ENCODE measurements at places on chromosomes 3 and 15.

DNA sequence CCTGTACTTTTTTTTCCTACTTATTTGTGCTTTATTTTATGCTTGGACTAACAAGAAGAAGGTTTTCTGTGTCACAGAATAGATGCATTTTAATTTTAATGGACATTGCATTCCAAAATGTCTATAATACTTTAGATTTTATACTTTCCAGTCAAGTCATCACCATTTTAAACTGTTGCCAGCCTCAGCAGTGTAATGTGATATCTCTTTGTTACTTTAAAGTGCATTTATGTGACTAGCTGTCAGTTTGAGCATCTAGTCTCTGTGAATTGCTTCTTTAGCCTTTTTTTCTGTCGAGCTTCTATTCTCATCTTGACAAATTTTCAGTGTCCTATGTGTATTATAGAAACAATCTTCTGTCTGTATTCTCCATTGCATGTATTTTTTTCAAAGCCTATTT, 511.4 kb upstream of the CBLB start:
- no peak for DNase-seq

DNA sequence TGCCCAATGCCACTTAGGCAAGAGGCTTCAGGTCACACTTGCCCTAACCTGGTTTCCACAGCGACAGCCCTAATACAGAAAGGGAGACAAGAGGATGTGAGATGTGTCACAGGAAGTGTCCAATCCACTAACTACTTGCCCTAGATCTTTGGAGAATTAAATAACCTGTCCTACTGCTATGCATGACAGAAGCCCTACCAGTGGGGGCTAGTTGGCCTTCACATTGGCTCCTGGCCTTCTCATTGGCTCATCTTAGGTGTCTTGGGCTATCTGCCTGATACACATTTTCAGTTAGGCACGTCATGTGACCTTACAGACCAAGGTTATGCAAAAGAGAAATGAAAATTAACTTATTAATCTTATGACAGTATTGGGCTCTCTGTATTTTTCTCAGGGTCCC, 449.9 kb downstream of the FHIT start:
- no peak for DNase-seq

GRCh38 chr15:99954361-99955180, 221.3 kb upstream of the LYSMD4 start:
- no peak for DNase-seq

DNA sequence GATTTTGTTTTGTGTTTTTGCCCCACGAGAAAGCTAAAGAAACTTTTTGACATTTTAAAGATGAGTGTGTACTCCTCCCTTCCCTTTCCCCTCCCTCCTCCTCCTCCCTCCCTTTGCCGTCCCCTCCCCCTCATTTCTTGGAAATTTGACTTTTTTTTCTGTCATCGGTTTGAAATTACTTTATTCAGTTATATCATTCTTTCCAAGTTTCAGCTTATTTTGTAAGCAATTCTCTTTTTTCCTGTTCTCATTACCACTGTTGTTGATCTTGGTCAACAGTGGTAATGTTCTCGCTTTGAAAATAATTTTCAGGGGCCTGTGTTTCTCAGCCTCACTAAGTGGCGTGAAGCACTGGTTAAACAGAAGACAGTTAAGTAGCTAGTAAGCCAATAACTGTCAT, 178.4 kb downstream of the AKAP13 start:
- DNase-seq: no peak

- no peak for DNase-seq
Observed at GRCh38 chr15:51658664-51659063, 22.6 kb upstream of the SCG3 start.

DNA sequence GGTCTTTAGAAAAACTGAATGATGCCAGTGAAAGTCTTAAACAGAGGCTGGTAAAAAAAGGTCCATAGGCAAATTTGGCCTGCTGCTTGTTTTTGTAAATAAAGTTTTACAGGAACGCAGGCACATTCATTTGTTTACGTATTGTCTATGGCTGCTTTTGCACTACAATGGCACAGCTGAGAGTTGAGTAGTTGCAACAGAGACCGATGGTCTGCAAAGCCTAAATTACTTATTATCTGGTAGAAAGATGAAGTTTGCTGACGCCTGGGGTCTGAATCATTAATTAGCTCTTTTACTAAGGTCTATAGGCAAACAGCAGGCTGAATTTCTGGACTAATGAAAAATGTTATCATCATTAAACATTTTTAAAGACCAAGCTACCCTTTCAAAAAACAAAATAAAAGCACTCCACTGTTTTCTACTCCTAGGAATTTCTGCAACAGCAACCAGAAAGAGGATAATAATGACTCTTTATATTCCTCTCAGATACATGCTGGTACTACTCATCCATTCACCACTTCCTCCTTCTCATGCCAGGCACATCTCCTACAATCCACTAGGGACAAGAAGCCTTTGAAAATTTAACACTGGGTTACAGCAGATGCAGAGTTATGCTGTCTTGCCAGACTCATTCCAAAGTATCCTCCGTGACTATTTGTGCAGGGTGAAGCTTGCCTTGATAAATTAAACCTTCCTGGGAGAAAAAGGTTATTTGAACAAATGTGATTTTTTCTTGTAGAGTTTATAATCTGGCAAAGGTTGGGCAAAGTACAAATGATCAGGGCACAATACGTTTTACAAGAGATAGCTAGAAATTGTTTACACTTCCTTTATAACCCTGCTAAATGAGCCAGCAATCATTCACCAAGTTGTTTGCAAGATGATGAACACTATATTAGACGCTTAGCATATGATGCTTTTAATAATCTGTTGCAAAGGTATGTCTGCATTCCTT, 6.0 kb downstream of the GATM start:
- no peak for DNase-seq

DNA sequence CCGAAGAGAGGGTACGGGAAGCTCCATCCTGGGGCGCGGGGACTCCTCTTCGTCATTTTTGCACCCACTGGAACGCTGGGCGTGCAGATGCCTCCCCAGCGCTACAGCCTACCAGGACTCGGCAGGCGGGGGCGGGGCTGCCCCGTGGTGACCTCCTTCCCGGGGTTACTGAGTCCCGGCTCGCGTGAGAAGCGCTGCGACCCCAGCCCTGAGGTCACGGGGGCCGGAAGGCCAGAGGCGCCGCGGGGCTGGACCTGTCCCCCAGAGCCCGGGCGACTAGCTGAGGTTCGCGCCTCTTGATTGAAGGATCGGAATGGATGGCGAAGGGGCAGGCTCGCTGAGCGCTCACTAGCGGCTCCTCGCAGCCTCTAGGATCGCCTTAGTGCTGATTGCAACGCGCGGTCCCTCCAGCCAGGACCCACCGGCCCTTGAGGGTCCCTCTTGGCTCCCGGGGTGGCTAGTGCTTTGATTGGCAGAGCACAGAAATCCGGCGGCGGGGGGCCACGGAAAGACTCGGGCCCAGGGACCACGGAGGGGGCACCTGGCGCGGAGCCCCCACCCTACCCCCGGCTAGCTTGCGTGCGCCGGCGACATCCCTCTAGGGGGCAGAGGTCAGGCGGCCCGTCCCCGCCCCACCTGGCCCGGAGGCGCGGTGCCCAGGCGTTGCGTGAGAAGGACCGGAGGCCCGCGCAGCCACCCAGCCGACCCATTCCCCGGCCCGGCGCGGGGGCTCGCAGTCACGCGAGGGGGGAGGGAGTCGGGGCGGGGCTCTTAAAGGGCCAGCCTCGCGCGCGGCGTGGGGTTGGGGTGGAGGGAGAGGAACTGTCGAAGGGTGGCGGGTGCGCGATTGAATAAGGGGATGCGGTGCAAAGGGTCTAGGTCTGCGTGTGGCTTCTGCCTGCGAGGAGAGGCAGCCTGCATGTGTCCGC, 781 bp upstream of the CYP1A1 start:
- peak; percentile 48 for DNase-seq

DNA sequence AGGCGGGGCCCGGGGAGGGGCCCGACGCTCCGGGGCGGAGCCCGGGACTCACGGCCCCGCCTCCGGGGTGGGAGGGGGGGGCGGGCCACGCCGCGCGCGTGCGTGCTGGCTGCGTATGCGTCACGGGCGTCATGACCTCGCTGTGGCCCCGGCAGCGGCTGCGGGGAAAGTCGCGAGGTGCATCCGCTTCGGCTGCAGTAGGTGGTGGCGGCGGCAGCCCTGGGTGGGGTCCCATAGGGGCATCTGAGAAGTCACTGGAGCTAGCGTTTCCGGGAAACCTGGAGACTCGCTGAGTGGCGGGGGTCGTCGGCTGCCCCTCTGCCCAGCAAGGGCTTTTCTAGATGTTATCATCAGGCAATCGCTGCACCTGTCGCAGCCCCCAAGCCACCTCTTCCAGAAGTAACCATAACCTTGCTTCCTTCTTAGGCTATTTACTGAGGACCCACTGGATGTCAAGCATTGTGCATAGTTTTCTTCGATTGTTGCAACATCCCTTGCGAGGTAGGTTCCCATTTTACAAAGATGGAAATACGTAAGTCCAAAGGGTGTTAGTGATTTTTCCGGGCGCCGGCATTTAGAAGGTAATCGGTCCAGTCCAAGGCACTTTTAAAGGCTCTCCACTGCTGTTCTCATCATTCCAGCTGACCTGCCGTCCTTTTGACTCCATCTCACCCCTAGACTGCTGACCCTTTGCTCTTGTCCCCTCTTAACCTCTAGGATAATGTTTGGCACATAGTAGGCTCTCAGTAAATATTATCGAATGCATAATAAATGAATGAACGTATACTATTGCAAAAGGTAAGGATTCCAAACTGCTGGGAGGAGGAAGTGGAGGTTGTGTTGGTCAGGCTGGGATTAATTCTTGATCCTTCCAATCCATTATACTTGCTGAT, at the start of gene GDPGP1:
Gene GDPGP1 (plus strand): TSS at position 114 of the 893 bp plus-strand sequence. CDS start 6,700 bp downstream, outside the sequence.
- no peak for DNase-seq

- no peak for DNase-seq
Observed at GRCh38 chr3:177554895-177555759, 357.8 kb upstream of the TBL1XR1 start.

GRCh38 chr15:26358708-26359107, 414.2 kb downstream of the GABRB3 start:
- no peak for DNase-seq

DNA sequence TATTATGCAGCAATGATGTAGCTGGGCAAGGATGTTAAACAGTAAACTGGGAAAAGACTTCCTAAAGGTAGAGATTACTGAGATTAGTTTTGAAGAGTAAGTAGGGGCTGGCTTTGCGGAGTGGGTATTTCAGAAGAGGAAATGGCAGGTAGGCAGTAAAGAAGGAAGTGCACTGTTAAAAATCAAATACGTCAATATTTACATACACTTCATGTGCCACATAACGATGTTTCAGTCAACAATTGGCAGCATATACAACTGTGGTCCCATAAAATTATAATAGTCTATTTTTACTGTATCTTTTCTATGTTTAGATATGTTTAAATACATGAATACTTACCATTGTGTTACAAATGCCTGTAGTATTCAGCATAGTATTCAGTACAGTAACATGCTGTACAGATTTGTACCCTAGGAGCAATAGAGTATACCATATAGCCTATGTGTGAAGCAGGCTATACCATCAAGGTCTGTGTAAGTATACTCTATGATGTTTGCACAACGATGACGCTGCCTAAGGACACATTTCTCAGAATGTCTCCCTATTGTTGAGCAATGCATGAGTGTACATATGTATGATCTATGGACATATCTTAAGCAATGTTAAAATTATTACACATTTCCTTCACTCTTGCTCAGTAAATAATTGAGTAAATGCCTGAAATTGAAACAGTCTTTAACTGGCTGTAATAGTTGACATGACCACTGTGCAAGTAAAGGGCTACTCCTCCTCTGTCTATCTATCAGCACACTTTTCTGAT, 196.7 kb downstream of the ISL2 start:
- DNase-seq: no peak

DNA sequence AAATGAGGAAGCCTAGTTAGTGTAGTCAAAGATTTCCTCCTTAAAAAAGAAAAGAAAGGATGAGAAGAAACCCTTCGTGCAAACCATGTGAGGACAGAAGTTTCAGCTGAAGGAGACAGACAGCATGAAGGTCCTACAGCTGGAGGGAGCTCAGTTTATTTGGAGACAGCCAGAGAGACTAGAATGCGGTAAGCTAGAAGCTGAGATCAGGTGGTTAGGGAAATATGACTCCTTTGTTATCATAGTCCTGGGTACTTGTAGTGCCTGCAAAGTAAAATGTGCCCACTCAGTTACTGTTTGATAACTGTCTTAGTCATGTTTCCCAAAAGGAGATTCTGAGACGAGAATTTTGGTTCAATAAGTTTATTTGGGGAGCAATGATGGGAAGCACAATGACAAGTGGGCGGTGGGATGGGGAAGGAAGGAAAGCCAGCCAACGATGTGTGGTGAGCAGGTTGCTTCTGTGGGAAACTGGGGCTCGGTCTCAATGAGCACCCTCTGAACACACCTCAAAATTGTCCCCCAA, 178.8 kb upstream of the SNTN start:
- no peak for DNase-seq

- DNase-seq: no peak
Observed at GRCh38 chr3:162769564-162769963, 1273.0 kb downstream of the OTOL1 start.

DNA sequence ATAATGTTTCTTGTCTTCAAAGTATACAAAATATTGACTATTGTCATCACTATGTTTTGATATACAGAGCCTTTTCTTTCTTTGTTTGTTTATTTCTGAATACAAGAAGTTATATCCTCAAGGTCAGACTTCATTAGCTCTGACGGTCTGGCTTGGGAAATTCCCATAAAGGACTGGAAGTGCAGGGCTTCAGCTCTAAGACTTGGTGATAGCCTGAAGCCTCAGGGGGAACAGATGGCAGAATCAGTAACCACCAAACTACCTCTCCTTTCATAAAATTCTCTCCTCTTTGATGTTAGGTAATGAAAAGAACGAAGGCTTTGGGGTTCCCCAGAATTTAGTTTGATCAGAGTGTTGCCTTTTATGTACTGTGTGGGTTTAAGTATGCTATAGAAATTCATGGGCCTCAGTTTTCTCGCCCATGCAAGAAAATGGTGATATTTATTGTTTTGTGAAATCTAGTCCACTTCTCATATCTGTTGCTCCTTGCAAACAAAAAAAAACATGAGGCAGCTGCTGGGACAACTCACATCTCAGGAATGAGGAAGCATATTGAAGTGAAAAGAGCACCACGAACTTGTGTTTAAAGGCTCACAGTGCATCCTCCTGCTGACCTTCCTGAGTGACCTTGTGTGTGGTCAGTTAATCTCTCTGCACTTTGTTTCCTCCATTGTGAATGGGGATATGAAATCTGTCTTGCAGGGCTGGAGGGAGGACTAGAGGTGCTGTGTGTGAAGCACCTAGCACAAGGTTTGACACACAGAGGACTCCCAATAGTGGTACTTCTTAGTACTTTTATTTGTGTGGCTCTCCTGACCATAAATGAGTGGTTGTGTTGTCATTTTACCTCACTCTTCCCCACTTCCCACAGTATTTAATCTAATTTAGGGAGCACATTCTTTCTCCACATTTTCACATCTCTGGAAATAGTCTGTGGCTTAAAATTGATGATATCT, 569.8 kb upstream of the IL12A start:
- no peak for DNase-seq

DNA sequence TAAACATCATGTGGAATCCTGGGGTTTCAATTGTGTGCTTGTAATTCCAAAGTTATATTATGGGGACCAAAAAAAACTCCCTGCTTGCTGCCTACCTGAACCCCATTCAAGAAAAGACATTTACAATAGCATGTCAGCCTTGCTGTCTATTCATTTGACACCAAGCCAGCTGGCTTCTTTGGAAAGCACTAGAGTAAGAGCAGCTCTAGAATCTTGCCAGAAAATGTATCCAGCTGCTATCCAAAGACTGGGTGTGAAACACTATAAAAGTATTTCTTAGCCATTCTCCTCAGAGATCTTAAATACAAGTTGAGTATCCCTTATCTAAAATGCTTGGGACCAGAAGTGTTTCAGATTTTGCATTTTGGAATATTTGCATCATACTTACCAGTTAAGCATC, 87.4 kb downstream of the RAD18 start:
- no peak for DNase-seq
